ENCODE measurements at places on chromosomes 7 and 10. TPM values are rescaled to one million over a fixed set of nuclear protein-coding genes. Genes with fewer than 3 reads are reported as not detected.
A peak's percentile ranks its signal among the peaks of the same experiment; 100 is the strongest.

DNA sequence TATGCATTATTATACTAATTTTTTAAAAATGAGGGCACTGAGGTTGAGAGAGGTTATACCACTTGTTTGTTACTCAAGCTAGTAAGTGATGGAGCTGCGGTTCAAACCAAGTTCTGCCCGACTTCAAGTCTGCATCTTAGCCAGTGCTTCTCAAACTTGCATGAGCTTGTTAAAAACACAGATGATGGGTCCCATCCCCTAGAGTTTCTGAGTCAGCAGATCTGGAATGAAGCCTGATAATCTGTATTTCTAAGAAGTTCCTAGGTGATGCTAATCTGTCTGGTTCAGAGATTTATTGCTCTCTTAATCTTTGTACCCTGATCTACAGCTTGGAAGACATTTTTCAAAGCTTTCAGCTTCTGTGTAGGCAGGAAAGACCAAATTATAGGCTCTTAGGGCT is 67.7 kb upstream of the CC2D2B start:
- no peak for DNase-seq

DNA sequence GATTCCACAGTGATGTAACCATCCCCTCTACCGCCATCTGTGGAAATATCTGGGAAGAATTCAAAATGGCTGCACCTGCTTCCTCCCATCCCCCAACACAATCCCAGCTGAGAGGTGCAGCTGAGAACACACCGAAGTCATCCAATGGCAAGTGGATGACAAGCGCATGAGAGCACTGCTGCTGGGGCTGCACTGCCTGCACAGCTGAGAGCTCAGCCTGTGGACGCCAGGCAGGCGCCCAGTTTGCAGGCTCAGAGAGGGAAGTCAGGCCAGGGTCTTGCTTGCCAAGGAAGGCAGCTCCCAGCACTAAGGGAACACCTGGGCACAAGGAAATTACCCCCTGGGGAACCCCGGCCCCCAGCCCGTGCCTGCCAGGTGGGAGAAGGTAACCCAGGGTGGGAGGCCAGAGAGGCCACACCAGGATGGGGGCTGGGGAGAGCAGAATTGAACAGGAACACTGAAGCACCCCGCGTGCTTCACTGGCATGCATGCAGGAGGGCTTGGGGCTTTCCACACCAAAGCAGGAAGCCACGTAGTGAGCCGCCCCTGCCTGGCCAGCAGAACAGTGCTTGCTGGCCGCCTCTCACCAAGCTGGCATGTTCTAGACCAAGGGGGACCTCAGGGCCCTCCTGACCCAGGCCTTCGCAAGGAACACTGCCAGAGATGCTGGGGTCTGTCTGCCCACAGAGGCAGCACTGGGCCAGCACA is 46.2 kb downstream of the FAM53B start:
- no peak for DNase-seq

DNA sequence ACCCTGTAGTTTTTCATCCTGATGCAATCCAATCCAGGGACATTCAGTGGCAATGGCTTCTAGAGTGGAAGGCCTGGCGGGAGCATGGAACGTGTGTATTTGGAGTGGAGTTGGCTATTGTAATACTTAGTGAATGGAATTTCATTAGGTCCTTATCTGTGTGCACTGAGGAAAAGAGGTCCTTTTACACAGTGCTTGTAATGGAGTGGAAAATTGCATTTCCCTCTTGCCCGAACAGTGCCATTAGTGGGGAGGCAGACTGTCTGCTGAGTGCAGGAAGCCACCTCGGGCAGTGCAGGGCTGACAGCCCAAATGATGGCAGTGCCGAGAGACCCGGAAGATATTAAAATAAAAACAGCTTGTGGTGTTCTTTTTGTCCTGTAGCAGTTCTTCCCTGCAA is 786.6 kb downstream of the LRMDA start:
- no peak for DNase-seq

GRCh38 chr10:7090529-7090928 is 320.3 kb downstream of the SFMBT2 start:
- DNase-seq = no peak

DNA sequence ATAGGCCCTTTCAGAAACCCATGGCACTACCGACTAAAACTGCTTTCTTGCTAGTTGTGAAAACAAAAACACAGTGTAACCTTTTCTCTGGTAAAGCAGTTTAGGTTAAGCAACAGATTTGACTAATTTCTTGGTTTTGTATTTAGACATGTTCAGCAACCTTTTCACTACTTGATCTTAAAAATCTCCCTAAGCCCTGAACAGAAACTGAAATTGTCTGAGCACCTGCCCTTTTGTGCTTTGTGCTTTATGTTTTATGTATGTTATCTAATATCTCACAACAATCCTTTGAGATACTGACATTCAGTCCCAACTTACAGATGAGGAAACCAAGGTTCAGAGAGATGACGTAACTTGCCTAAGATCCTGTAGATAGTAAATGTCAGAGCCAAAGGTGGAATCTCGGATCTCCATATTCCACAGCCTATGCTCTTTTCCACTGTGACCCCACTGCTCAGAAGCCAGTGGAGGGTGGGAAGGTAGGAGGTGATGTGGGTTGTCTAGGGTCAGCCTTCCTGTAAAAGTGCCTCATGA is 146.6 kb downstream of the LCOR start:
- no peak for DNase-seq

- no peak for DNase-seq
Measured at GRCh38 chr10:116810120-116810500, 39.2 kb upstream of the ENO4 start.

GRCh38 chr10:97689559-97690020 is 2.5 kb upstream of the AVPI1 start:
- DNase-seq = no peak

DNA sequence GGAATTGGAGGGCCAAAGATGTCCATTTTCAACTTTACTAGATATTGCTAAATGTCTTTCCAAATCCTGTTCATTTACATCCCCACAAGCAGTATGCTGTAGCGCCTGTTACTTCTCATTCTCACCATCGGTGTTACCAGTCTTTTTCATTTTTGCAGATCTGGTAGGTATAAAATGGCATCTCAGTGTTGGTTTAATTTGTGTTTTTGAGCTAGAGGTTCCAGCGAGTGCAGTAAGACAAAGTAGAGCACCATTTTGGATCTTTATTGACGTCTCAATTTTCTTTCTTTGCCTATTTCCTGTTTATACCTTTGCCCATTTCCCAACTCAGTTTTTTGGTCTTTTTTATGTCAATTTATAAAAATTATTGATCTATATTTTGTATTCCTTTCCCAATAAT is 55.6 kb downstream of the NRF1 start:
- DNase-seq = no peak

DNA sequence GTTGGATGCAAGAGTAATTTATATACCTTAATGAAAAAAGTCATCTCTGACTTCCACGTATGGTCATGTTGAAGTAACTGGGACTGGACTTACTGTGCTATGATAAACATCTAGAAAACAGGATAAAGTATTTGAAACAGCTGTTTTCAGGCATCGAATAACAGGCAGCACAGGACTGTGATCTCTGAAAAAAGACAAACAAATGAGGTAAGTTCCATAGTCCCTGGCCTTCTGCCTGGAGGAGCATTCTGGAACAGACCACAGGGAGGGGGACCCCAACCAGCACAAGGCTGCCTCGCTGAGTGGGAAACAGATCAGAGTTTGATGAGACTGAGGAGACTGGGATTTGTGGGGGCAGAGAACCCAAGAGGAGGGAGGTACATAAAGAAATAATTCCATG is 89.1 kb upstream of the HABP2 start:
- no peak for DNase-seq

DNA sequence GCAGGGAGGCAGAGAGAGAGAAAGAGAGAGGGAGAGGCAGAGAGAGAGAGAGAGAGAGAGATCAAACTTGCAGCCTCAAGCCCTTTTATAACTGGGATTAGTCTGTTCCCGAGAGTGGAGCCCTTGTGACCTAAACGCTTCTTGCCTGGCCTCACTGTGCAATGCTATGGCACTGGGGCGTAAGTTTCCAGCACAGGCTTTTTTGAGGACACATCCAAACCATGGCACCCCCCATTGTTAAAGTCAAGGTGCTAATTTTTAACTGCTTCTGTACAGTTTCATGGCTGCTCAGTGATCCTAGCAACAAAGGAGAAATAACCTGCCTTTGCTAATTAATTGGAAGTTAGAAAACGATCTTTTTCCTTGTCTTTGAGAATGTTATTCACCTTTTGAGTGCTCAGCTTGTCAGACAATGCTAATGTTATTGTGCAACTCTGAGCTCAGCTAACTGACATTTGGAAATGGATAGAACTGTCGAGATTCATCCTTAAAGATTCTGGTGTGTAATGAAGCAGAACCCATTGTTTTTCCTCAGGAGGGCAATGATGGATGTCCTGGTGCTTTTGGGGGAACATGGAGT is 268.4 kb downstream of the GLRX3 start:
- no peak for DNase-seq

- no peak for DNase-seq
Measured at GRCh38 chr7:25619963-25620799, 391.9 kb upstream of the NPVF start.

- peak; percentile 85 for DNase-seq
Measured at GRCh38 chr10:126387041-126387921, 996 bp downstream of the ADAM12 start.

DNA sequence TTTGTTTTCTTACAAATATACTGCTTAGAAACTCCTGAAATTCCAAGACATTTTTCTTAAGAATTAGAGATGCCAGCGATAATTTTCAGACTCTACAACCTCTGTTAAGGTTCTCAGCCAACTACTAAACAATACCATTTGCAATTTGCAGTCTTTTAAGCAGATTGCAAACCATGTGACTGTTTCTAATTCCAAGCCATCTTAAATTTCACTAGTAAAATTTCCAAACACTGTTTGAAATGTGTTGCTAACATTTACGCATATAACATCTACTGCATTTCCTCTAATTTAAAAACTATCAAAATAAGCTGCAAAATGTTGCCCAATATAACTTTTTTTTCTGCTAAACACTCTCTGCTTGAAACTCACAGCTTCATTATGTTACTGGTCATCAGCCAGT is 56.0 kb upstream of the MACROH2A2 start:
- DNase-seq = no peak

GRCh38 chr7:36185756-36186155 is 32.7 kb downstream of the EEPD1 start:
- no peak for DNase-seq

DNA sequence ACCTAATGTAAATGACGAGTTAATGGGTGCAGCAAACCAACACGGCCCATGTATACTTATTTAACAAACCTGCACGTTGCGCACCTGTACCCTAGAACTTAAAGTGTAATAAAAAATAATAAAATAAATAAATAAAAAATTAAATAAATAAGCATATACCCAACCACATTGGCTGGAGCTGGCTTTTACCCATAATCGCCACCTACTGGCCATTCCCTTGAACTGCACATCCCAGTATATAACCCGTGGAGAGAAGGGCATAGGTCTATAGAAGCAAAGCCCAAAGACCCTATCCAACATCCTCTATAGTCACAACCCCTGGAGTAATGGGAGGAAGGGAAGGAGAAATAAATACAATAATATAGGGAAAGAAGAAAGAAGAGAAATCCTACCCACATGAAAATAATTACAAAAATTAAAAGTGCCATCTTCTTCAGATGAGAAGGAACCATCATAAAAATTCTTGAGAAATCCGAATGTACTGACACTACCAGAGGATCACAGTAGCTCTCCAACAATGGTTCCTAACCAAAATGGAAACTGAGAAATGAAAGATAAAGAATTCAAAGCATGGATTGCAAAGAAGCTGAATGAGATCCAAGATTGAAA is 65.6 kb downstream of the TWIST1 start:
- no peak for DNase-seq

DNA sequence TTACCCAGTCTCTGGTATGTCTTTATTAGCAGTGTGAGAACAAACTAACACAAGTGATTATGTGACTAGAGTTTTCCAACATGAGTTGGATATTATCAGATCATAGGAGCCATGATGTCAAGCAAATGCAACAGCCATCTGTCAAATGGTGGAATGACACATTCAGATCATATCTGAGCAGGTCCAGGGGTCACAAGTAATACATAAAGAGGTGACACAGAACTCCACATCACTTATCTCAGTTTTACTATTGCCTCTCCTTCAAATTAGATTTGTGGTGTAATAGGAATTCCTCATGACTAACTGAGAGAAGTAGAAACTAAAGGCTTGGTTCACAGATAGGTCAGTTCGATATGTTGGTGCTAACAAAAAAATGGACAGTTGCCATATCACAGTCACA is 12.2 kb upstream of the SAMD9L start:
- DNase-seq = no peak

GRCh38 chr10:19133992-19134391 is 85.4 kb downstream of the MALRD1 start:
- no peak for DNase-seq

- DNase-seq = no peak
Measured at GRCh38 chr10:15189133-15189885, 20.8 kb upstream of the NMT2 start.

DNA sequence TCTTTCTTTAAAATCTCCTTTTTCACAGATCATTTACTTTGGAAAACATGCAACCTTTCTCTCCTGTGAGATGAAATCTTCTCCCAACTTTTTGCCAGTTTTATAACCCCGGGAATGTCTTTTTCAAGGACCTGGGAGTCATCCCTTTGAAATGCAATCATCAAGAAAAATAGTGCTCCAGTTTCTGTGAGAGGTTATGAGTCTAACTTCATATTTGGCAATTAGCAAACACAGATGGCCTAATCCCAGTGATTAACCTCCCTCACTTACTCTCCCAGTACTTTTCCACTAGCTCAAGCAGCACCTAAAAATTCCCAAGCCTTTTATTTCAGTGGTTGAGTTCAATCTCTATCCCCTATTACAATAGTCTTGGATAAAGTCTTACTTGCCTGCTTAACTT is 185.8 kb upstream of the TMEM106B start:
- no peak for DNase-seq

DNA sequence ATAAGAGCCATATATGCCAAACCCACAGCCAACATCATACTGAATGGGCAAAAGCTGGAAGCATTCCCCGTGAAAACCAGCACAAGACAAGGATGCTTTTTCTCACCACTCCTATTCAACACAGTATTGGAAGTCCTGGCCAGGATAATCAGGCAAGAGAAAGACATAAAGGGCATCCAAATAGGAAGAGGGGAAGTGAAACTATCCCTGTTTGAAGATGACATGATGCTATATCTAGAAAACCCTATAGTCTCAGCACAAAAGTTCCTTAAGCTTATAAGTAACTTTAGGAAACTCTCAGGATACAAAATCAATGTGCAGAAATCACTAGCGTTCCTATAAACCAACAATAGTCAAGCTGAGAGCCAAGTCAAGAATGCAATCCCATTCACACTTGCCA is 23.8 kb upstream of the STARD3NL start:
- no peak for DNase-seq

COA1 gene
- 136 TPM for total RNA-seq

CDH23 gene
- total RNA-seq = 1.9 TPM

NXPH1 gene
- 0.40 TPM for total RNA-seq

STK31 gene
- total RNA-seq = 0.32 TPM

LRIT1 gene
- total RNA-seq = not detected

APBB1IP gene
- total RNA-seq = not detected

ZNF722 gene
- not detected for total RNA-seq

CCL24 gene
- not detected for total RNA-seq

TRPV6 gene
- total RNA-seq = 0.48 TPM

FAM3C gene
- 71.5 TPM for total RNA-seq

GNGT1 gene
- 0.26 TPM for total RNA-seq

MOGAT3 gene
- 0.82 TPM for total RNA-seq

AUTS2 gene
- total RNA-seq = 101 TPM

FOXI2 gene
- total RNA-seq = 1.0 TPM

Data from H1 (cell line).